Progenitor cell of endocrine pancreas (in vitro differentiated cells): ENCODE measurements at places on chromosomes 5 and 9. TPM values are rescaled to one million over a fixed set of nuclear protein-coding genes. Genes with fewer than 3 reads are reported as not detected.

SAPCD2 gene
- total RNA-seq: 15.1 and 15.3 TPM in 2 replicates

ORM2 gene
- 3.2 and 5.4 TPM in 2 replicates for total RNA-seq

GDF9 gene
- 0.51 and 0.55 TPM in 2 replicates for total RNA-seq

BNC2 gene
- total RNA-seq: 1.0 and 1.6 TPM in 2 replicates

GARIN3 gene
- total RNA-seq: not detected in 2 replicates

MPDZ gene
- 65.1 and 67.2 TPM in 2 replicates for total RNA-seq

PIP5KL1 gene
- total RNA-seq: 3.4 and 3.6 TPM in 2 replicates

ANKRD18A gene
- total RNA-seq: 2.2 and 3.6 TPM in 2 replicates

ARID3C gene
- total RNA-seq: 8.5 and 12.0 TPM in 2 replicates

IFNE gene
- total RNA-seq: 2.5 and 3.6 TPM in 2 replicates

CLIC3 gene
- total RNA-seq: 0.64 TPM in 1 of 2 replicates, not detected in the other

PIP5K1B gene
- 1.5 and 2.0 TPM in 2 replicates for total RNA-seq

MEF2C gene
- total RNA-seq: 1.9 and 2.6 TPM in 2 replicates

DNA sequence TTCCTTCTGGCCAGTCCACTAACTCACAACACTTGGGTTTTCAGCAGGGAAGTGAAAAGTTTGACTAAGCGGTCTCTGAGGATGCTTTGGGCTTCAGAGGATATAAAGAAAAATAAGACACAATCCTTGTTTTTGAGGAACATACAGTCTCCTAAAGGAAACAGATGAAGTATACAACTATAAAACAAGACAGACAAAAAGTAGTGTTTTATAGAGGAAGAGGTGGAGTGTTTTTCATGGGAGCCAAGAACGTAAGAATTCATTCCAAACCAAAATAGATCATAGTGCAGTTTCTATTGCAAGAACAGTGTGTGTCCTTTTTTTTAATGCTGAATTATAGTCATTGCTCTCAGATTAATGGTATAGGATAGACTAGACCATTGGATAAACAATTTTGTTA is 586.9 kb upstream of the BRINP1 start:
- H3K27me3 ChIP-seq: no peaks in the 10 kb centered on the region

GRCh38 chr9:34501889-34502425 is 20.8 kb downstream of the ENHO start:
- H3K27me3 ChIP-seq: peaks cover 52% of the 10 kb centered on the region
- no peak overlapping the region for H3K27ac ChIP-seq
- no peaks in the 10 kb centered on the region for H3K4me1 ChIP-seq
- DNase-seq: no peak

DNA sequence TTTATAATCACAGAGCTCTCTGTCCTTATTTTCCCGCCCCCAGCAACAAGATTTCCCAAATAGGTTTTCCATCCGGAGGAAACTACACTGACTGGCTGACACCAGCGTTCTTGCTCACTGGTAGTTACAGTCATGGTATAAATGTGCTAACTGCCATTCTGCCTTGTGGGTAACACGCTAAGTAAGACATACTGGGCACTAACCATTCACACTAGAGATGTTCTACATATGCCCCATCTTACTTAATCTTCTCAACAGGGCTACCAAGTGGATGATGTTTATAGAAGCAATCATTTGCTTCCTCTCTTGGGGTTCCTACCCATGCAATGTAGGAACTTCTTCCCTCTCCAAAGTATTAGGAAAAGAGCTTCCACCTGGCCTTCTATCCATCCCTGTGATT is 111.5 kb downstream of the SUSD1 start:
- H3K36me3 ChIP-seq: peaks cover 19% of the 10 kb centered on the region
- peaks cover 13% of the 10 kb centered on the region for H3K4me1 ChIP-seq
- DNase-seq: no peak

GRCh38 chr5:172315587-172316493 is 32.3 kb upstream of the UBTD2 start:
- H3K27me3 ChIP-seq: no peaks in the 10 kb centered on the region
- H3K4me3 ChIP-seq: no peak overlapping the region

GRCh38 chr5:141848744-141849414 is 29.3 kb downstream of the PCDH1 start:
- peak overlapping the region; percentile 97 for H3K27ac ChIP-seq
- peak; percentile 33 for DNase-seq
- H3K4me3 ChIP-seq: peak overlapping the region; percentile 81
- H3K4me1 ChIP-seq: peaks cover 17% of the 10 kb centered on the region
- H3K36me3 ChIP-seq: no peaks in the 10 kb centered on the region

DNA sequence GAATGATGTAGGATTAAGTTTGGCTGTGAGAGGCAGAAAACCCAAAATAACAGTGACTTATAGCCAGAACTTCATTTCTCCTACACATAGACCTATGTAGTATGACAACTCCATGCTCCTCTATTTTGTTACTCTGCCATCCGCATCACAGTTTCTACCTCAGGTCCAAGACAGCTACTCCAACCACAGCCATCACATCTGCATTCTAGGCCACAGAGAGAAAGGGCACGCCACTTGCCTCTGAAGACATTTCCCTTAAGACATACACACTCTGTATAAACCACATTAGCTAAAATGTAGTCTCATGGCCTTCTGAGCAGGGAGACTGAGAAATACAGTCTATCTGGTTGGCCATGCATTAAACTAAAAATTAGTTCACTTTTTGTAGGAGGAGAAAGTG is 10.0 kb downstream of the SPINK4 start:
- H3K4me1 ChIP-seq: no peaks in the 10 kb centered on the region
- no peaks in the 10 kb centered on the region for H3K27me3 ChIP-seq

GRCh38 chr9:1514250-1514649 is 464.1 kb downstream of the DMRT2 start:
- no peak for DNase-seq
- H3K4me3 ChIP-seq: no peak overlapping the region
- H3K36me3 ChIP-seq: no peaks in the 10 kb centered on the region
- H3K27me3 ChIP-seq: peaks cover 9% of the 10 kb centered on the region
- no peak overlapping the region for H3K27ac ChIP-seq

GRCh38 chr5:116454417-116454927 is 120.2 kb downstream of the SEMA6A start:
- no peaks in the 10 kb centered on the region for H3K27me3 ChIP-seq
- peak overlapping the region; percentile 26 for H3K27ac ChIP-seq
- no peak for DNase-seq
- H3K4me3 ChIP-seq: no peak overlapping the region
- H3K4me1 ChIP-seq: peaks cover 43% of the 10 kb centered on the region
- H3K36me3 ChIP-seq: peaks cover 9% of the 10 kb centered on the region

- peaks cover 3% of the 10 kb centered on the region for H3K4me1 ChIP-seq
- DNase-seq: no peak
- H3K36me3 ChIP-seq: peaks cover 1% of the 10 kb centered on the region
Observed at GRCh38 chr9:75128535-75128934, 40.2 kb downstream of the OSTF1 start.

- peaks cover 38% of the 10 kb centered on the region for H3K27me3 ChIP-seq
- DNase-seq: no peak
- H3K27ac ChIP-seq: no peak overlapping the region
- H3K4me3 ChIP-seq: no peak overlapping the region
Observed at GRCh38 chr5:73273379-73274050, 100.5 kb downstream of the TMEM174 start.

DNA sequence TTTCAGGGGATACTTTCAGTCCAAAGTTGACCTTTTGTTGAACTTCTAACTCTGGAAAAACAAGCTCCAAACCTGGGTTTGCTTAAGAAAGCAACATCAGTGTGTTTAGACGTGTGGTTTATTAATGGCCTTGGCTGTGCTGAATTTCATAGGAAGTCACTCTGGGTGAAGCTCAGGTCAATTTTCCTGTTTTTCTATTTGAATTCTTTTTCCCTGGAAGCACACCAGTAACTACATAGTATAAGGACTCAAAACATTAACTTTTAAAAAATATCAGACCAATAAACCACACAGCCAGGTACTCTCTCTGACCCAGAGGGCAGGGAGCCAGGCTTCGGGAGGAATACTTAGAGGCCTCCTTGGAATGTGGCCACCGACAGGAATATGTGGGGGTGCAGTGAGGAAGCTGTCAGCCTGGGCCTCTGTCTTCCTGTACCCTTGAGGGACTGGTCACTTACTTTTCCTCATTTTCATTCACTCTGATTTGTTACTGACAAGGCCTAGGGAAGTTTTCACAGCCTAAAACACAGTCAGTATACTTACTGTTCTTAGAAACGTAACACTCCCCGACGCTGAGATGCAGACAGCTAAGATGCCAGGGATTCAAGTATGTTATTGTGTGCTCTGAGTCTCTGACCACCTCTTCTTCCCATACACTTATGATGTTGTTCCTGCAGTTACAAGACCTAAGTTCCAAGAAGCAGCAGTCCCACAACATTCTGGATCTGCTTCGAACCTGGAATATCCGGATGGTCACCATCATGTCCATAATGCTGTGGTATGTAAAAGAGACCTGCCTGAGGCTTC is 18.9 kb downstream of the SLC22A5 start:
- peaks cover 43% of the 10 kb centered on the region for H3K4me1 ChIP-seq
- peaks cover 3% of the 10 kb centered on the region for H3K36me3 ChIP-seq

- peaks cover 2% of the 10 kb centered on the region for H3K27me3 ChIP-seq
- peaks cover 10% of the 10 kb centered on the region for H3K4me1 ChIP-seq
- H3K36me3 ChIP-seq: no peaks in the 10 kb centered on the region
- no peak for DNase-seq
Observed at GRCh38 chr5:139461698-139462097, 845 bp downstream of the ECSCR start.

DNA sequence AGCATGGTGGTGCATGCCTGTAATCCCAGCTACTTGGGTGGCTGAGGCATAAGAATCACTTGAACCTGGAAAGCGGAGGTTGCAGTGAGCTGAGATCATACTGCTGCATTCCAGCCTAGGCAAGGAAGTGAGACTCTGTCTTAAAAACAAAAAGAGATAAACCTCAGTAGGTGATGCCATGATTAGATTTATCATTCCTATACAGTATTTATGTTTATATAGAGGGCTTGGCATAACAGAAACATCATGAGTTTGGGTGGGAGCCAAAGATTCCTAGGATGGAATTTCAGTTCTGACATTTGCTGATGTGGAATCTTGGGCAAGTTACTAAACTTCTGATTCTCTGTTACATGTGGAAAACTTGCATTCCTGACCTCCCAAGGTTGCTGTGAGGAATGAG is 22.3 kb downstream of the RFK start:
- no peaks in the 10 kb centered on the region for H3K27me3 ChIP-seq
- H3K4me1 ChIP-seq: peaks cover 37% of the 10 kb centered on the region
- no peaks in the 10 kb centered on the region for H3K36me3 ChIP-seq
- no peak overlapping the region for H3K27ac ChIP-seq

GRCh38 chr5:11385901-11386293 is 518.3 kb downstream of the CTNND2 start:
- H3K36me3 ChIP-seq: peaks cover 17% of the 10 kb centered on the region
- DNase-seq: no peak
- peaks cover 34% of the 10 kb centered on the region for H3K27me3 ChIP-seq
- peak overlapping the region; percentile 67 for H3K4me3 ChIP-seq
- H3K27ac ChIP-seq: no peak overlapping the region

- no peaks in the 10 kb centered on the region for H3K27me3 ChIP-seq
- no peak overlapping the region for H3K27ac ChIP-seq
- no peak overlapping the region for H3K4me3 ChIP-seq
Observed at GRCh38 chr5:124237206-124237695, 509.2 kb downstream of the ZNF608 start.

- no peak overlapping the region for H3K4me3 ChIP-seq
- H3K27ac ChIP-seq: no peak overlapping the region
- no peak for DNase-seq
- H3K36me3 ChIP-seq: peaks cover 5% of the 10 kb centered on the region
- no peaks in the 10 kb centered on the region for H3K4me1 ChIP-seq
Observed at GRCh38 chr9:136045595-136046553, 49.2 kb downstream of the NACC2 start.

DNA sequence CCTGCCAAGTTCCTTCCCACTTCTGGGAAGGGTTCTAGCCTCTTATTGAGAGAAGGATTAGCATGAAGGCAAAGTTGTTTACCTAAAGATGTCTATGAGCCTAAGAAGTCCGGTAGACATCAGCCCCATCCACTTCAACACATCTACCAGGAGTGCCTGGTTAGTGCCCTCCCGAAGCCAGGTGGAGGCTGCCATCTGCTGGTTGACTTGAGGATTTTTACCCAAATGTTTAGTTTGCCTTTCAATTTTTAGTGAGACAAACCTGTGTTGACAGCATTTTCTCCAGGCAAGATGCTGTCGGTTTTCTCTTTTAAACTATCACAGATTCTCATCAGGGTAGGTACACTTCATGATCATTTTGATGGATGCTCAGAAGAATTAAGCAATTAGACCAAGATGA is 83.6 kb upstream of the TNFSF8 start:
- peaks cover 34% of the 10 kb centered on the region for H3K27me3 ChIP-seq
- no peak overlapping the region for H3K4me3 ChIP-seq
- H3K27ac ChIP-seq: no peak overlapping the region

DNA sequence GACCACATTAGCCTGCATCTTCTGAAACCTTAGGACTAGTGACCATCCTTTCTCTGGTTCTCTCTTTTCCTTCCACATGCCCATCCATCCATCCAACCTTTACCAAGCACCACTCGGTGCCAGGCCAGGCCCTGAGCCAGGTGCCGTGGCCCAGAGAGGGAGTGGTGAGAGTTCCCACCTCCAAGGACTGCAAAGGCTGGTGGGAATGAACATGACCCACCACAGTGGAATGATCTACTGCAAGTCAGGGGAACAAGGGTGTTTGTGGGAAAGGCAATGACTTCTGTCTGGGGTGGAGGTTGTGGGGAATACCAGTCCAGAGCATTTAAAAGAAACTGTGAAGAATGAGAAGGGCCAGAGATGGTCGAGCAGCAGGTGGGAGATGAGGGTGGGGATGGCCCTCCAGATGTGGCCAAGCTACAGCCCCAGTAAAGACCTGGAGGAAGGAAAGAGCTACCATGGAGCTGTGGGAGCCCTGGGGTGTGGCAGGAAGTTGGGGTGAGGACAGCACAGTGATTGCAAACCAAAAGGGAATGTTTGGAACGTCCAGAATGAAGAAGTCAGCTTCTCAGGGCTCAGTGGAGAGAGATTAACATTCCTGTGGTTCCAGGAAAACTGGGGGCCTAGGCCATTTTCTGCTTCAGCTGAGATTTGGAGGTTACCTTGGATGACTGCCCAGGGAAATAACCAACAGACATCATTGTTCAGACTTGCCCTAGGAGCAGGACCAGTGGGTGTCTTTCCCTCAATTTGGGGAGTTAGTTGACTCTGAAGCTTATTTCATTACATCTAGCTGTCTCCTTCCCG is 30.7 kb upstream of the CORO2A start:
- H3K4me3 ChIP-seq: no peak overlapping the region
- no peak for DNase-seq
- H3K36me3 ChIP-seq: peaks cover 3% of the 10 kb centered on the region
- no peaks in the 10 kb centered on the region for H3K27me3 ChIP-seq

GRCh38 chr9:105154723-105155191 is 89.7 kb upstream of the SLC44A1 start:
- no peaks in the 10 kb centered on the region for H3K36me3 ChIP-seq
- peaks cover 5% of the 10 kb centered on the region for H3K4me1 ChIP-seq
- DNase-seq: no peak
- H3K27me3 ChIP-seq: no peaks in the 10 kb centered on the region
